ENCODE measurements at places on chromosomes 4 and X.

GRCh38 chrX:118272242-118272641, 73.7 kb upstream of the WDR44 start:
- DNase-seq = no peak

- DNase-seq = no peak
Measured at GRCh38 chr4:155489271-155489670, 112.5 kb upstream of the MAP9 start.

DNA sequence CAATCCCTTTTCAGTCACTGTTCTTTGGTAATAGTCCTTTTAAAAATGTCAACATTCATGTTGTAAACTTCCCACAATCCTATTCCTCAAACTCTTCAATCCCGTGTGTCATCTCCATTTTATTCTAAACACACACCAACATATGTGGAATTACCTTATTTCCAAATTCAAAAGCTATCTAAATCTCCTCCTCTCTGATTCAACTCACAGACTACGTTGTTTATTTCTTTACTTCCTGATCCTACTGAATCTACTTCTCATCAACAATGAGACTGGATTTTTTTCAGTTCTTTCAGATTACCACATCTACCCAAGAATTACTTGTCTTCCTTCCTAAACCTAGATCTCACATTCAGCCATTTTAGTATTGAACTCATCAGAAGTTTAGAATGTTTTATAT, 188.2 kb downstream of the GABRB1 start:
- DNase-seq = no peak

- no peak for DNase-seq
Measured at GRCh38 chr4:139907001-139907809, 241.6 kb downstream of the MGST2 start.

DNA sequence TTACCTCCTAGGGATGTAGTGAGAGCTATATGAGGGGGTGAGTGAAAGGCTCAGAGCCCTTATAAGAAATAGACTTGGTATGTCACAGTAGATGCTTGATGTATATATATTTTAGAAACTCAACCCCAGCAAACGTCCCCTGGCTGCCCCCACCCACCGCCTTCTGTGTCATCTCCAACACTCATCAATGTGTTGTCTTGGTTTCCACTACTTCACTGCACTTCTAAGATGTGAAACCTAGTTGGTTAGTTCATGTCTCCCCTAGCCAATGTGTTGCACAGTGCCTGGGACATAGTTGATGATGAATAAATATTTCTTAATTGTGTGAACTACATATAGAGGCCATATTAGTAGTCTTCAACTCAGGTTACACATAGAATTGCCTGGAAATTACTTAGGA, 4.4 kb downstream of the FGFBP2 start:
- no peak for DNase-seq

DNA sequence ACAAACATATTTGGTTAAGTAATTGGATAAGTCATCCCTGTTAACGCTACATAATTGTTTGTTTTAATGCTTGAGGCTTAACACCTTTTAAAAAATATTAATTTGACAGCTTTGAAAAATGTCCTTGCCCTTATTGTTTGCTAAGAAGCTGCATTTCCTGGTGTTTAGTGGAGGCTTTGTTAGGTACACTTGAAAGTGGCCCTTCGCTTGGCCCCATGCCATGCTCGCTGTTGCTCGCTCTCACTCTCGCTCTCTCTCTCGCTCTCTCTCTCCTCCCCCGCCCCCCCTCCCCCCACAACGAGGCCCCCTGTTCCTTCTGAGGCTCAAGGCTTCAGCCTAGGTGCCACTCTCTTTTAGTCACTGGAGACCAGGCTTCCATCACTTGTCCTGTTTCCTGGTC, 139.6 kb downstream of the DCLK2 start:
- DNase-seq = no peak

DNA sequence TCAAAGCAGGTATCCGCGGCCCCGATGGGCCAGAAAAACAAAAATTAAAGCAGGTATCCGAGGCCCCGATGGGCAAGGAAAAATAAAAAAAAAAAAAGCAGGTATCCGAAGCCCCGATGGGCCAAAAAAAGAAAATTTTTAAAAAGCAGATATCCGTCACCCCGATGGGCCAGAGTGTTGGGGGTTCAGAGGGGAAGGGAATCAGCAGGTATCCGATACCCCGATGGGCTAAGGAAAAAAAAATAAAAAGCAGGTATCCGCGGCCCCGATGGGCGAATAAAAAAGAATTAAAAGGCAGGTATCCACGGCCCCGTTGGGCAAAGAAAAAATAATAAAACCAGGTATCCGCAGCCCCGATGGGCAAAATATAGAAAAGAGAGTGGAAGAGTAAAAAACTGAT, 289.0 kb downstream of the CHIC1 start:
- DNase-seq = no peak

- DNase-seq = no peak
Measured at GRCh38 chr4:168633064-168633463, 136.2 kb downstream of the PALLD start.

- DNase-seq = no peak
Measured at GRCh38 chrX:30618160-30618765, 35.0 kb upstream of the GK start.

DNA sequence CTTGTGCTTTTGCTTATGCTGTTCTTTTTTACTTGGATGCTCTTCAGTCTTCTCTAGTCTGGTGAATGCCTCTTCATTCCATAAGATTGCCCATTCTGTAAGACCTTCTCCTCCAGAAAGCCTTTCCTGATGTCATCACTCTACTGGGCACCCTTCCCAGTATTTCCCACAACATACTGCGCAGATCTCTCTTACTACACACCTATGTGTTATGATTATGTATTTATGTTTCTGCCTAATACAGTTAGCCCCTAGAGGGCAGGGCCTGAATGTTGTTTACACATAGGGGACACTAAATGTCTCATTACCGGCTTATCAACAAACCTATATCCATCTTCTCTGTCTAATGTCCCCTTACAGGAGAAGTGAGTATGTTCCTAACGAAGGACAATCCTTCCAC, 21.1 kb downstream of the AIFM1 start:
- no peak for DNase-seq

GRCh38 chr4:86934771-86935565, at the start of gene AFF1:
TSS of gene AFF1 (plus strand) at chr4:86935011. CDS start at chr4:86948534, 13,523 bp downstream.
- peak; percentile 45 for DNase-seq

- peak; percentile 28 for DNase-seq
Measured at GRCh38 chr4:104524591-104524990, 29.9 kb upstream of the CXXC4 start.

DNA sequence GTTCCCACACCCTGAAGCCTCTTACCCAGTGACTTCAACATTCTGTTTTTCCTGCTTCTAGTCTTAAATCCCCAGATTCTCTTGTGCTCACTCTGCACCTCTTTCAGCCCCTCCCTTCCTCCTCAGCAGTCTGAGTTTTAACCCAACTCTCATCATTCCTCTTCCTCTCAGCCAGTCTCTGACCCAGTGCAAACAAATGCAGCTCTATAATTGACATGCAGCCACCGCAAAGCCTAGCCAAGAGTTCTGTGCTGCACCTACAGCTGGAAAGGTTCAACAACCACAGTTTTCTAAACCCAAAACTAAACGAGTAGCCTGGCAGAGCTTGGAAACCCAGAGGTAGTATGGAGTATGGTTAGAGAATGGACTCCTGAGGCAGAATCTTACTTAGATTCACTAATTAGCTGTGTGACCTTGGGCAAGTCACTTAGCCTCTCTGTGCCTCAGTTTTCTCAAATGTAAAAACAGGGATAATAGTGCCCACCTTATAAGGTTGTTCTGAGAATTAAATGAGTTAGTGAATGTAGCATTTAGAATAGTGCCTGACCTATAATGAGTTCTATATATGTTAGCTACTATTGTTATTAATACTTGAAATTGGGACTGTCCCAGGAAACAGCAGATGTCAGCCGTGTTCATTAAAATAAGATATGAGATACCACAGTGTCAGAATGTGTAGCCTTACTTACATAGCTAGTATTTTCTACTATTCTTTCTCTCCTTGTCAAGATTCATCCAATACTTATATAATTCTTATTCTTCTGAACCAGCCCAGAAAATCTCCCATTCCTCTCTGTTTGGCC, 3.5 kb downstream of the TMEM154 start:
- DNase-seq = no peak

DNA sequence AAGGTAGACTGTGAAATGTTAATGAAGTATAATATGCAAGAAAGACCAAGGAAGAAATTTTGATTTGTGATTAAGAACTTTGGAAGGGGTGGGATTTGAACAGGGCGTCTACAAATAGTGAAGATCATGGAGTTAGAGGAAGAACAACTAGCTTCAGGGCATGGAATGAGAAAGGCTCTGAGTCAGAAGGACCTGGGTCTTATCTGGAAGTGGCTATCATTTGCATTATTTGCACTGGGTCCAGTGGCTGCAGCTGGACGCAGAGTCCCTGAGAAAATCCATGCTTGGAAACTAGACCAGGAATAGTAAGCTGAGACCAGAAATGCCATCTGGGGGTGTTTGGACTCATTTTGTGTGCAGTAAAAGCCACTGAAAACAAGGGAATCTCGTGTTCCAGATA, 4.3 kb upstream of the LIMCH1 start:
- no peak for DNase-seq

- DNase-seq = peak; percentile 53
Measured at GRCh38 chr4:176444741-176445140, 125.0 kb downstream of the SPCS3 start.

- no peak for DNase-seq
Measured at GRCh38 chrX:133627673-133628072, 212.4 kb upstream of the GPC4 start.

DNA sequence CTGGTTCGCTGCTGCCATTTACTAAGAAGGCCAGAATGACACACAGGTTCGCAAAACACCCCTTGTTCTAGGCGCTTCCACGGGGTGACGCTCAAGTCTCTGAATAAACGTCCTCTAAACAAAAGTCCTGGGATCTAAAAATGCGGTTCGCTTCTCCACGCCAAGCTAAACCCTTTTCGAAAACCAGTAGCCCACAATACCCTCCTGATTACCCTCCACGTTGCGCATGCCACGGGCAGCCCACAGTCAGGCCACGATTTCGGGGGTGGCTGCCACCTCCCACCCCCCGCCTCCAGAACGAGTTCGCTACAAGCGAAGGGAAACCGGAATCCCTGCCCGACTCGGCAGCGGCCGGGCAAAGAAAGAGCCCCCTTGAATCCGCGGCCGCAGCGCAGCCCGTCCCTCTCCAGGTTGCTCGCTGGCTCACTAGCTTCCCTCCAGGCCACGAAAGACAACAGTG, 423 bp downstream of the RPL39 start:
- no peak for DNase-seq

- no peak for DNase-seq
Measured at GRCh38 chr4:11367371-11367770, 61.3 kb downstream of the HS3ST1 start.

GRCh38 chr4:15339737-15340136, 88.1 kb upstream of the C1QTNF7 start:
- no peak for DNase-seq

DNA sequence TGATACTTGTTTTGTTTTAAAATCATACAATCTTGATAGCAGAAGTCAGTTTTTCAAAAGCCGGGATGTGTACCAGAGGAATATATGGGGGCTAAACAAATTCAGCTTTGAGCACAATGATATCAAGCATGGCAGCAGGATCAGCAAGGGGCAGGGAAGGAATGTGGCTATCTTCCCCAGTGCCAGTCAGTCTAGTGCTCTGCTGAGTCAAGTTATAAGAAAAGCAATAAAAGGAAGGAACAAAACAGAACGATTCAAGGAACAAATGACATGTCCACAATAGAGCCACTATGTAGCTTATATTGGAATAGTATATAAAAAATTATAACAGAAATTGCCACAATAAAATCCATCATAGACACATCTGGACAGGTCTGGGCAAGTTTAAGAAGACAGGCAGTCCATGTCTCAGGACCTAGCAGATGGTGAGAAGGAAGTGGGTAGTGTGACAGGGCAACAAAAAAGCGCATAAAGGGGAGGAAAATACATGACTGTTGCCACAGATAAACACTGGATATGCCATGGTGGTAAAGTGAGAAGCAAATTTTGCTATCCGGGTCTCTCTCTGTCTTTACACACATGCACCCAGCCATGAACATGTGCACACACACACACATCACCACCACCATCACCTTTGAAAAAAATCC, 518.2 kb upstream of the HTR2C start:
- no peak for DNase-seq

DNA sequence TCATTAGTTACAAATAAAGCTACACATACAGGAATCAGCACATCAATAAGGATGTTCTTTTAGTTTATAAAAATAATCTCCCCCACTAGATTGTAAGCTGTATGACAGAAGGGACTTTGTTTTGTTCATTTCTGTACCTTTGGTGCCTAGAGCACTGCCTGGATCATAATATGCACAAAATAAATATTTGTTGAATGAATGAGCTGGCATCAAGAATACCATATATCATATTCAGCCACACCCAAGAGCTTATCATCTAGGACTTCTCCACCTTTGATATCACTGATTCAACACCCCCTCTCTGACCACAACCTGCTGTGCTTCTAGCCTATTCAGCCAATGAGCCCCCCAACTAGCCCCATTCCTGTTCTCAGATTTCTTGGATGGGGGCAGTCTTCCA, 10.6 kb downstream of the SYTL4 start:
- no peak for DNase-seq

DNA sequence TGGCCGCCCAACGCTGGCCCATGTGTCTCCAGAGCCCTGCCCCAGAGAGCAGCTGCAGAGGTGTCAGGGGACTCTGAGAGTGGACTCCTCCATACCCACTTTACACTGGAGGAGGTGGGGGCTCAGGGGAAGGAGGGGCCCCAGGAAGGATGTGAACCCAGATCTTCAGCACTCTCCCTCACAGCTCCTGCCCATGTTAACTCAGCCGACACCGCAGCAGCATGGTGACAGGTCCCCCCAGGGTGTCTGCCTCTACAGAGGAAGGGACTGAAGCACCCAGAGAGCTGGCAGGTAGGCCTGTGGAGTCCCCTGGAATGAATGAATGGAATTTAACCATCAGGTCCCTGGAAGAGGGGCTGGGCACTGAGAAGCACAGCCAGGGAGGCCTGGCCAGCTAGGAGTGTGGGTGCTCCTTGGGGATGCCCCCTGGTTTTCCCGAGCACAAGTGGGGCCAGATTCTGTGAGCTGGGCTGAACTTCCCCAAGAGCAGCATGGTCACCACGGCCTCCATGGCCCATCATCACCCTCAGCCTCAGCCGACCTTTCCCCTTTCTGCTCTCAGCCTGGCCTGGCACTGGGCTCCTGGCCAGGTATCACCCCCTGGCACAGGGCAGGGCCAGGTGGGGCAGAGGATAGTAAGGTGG, 21.9 kb downstream of the SH3BP2 start:
- DNase-seq = no peak

DNA sequence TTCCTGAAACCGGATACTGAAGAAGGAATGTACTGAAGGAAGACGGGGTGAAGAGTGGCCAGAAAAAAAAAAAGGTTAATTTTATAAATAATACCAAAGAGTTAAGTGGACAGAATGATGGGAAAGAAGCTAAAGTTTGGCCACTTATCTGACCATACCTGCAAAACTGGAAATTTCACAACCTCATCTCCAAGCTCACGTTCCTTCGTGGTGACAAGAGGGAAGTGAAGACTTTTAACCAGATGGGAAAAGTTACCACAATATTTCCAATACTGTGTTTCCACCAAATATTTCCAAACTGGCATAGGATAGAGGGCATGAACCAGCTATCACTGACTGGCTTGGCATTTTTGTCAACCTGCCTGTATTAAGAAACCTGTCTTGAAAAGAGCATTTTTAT, 56.4 kb downstream of the MAML3 start:
- DNase-seq = no peak
